Activated CD4-positive, alpha-beta memory T cell treated with anti-CD3 and anti-CD28 coated beads, Interleukin-2, amount 10 ng/mL, durations not matched to agents 7 days and 5 days (primary cell): ENCODE measurements at places on chromosomes 11 and 22. TPM values are rescaled to one million over a fixed set of nuclear protein-coding genes. Genes with fewer than 3 reads are reported as not detected.

GRCh38 chr11:78270971-78271370 is 82.3 kb downstream of the USP35 start:
- H3K4me1 ChIP-seq: peaks cover 6% of the 10 kb centered on the region
- no peak overlapping the region for H3K27ac ChIP-seq
- H3K4me3 ChIP-seq: no peak overlapping the region
- peaks cover 55% of the 10 kb centered on the region for H3K36me3 ChIP-seq
- H3K27me3 ChIP-seq: no peaks in the 10 kb centered on the region

The GRK2 gene
- total RNA-seq: 338 TPM

- no peak overlapping the region for H3K27ac ChIP-seq
- DNase-seq: no peak
- peaks cover 7% of the 10 kb centered on the region for H3K36me3 ChIP-seq
- H3K27me3 ChIP-seq: no peaks in the 10 kb centered on the region
- H3K4me3 ChIP-seq: no peak overlapping the region
These were observed 58.6 kb downstream of the UVRAG start for GRCh38 chr11:75873417-75874221.

DNA sequence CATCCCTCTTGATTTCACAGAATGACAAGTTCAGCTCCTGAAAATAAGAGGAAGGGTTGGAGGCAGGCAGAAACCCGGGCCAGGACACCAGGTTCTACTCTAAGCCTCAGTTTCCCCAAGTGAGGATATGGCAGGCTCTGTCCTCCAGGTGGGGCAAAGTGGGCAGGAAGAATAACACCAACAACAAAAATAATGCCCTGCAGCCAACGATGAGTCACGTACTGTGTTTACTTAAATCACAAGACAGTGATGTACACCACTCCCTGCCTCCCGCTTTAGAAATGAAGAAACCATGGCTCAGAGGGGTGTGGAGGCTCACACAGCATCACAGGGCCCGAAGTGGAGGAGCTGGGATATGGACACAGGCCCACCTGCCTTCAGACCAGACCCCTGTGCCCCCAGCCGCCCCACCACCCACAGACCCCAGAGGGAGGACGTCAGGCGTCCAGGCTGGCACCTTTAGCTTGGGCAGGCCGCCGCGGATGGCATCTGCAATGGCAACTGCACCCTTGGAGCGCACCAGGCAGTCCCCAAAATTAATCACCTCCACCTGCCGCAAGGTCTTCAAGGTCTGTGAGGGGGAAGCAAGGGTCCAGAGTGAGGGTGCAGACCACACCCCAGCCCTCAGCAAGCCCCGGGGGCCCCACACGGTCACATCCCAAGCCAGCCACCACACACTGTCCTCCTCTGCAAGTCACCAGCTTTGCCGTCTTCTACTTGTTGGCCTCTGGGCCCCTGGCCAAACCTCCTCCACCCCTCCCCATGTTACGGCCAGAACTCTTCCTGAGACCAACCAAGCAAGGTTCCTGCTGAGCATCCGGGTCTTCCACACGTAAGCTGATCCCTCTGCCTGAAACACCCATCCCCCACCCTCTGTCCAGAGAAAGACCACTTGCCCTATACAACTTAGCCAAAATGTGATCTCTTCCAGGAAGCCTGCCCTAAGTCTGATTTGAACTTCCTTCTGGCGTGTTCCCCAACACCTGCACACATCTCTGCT is 15.8 kb upstream of the CHADL start:
- H3K27me3 ChIP-seq: no peaks in the 10 kb centered on the region
- H3K27ac ChIP-seq: no peak overlapping the region
- peaks cover 81% of the 10 kb centered on the region for H3K36me3 ChIP-seq
- no peaks in the 10 kb centered on the region for H3K4me1 ChIP-seq
- H3K4me3 ChIP-seq: no peak overlapping the region

GRCh38 chr11:34492806-34493414 is 20.7 kb downstream of the ELF5 start:
- no peak overlapping the region for H3K27ac ChIP-seq
- H3K36me3 ChIP-seq: no peaks in the 10 kb centered on the region
- DNase-seq: peak; percentile 44
- no peak overlapping the region for H3K4me3 ChIP-seq

DNA sequence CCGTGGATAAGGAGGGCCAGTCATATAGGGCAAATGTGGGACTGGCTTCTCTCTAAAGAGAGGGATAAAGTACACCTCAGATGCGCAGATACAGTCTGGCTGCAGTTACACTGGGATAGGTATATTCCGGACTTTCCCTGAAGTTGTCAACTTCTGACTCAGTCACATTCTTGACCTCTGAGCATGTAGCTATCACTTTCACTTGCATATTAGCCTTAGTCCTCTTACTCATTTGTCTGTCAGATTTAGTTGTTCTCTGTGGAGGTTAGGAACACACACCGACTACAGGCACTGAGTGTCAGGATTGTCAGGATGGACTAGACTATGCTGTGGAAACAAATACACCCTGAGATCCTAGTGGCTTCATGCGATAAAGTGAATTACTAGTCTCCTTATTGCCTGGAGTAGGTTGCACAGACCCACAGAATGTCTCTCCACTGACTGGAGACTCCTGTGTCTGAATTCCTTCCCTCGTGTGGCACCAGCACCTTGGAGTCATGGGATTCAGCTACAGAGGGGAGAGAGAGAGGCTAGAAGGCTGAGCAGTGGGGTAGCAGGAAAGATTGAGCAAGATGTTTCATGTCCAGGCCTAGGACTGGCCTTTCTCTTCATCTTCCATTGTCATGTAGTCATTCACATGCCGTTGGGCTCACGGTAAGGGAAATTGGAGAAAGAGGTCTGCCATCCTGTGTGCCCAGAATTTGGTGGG is 654.3 kb downstream of the NTM start:
- no peak for DNase-seq
- H3K4me3 ChIP-seq: no peak overlapping the region
- no peak overlapping the region for H3K27ac ChIP-seq
- no peaks in the 10 kb centered on the region for H3K36me3 ChIP-seq
- H3K27me3 ChIP-seq: no peaks in the 10 kb centered on the region

- no peaks in the 10 kb centered on the region for H3K27me3 ChIP-seq
- no peaks in the 10 kb centered on the region for H3K36me3 ChIP-seq
- H3K27ac ChIP-seq: peak overlapping the region; percentile 75
- H3K4me3 ChIP-seq: peak overlapping the region; percentile 32
- DNase-seq: peak; percentile 70
These were observed 6.4 kb upstream of the IFITM3 start for GRCh38 chr11:326842-327580.

The SULT4A1 gene
- total RNA-seq: not detected

DNA sequence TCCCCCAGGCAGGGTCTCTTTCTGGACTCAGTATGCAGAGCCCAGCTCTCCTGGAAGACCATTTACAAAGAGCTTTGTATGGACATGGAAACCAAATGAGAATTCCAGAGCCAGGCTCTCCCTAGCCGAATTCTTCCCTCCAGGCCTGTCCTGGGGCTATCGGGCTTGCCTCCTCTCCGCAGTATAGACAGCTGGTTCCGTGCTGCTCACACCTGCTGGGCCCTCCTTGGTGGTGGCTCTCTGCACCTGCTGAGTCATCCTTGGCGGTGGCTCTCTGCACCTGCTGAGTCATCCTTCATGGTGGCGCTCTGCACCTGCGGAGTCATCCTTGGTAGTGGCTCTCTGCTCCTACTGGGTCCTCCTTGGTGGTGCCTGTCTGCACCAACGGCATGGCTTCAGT is 743.5 kb downstream of the BRD1 start:
- H3K27ac ChIP-seq: no peak overlapping the region
- H3K4me3 ChIP-seq: no peak overlapping the region
- H3K36me3 ChIP-seq: no peaks in the 10 kb centered on the region
- no peaks in the 10 kb centered on the region for H3K27me3 ChIP-seq

GRCh38 chr11:64863391-64864060 is 14.9 kb downstream of the EHD1 start:
- DNase-seq: no peak
- H3K36me3 ChIP-seq: peaks cover 61% of the 10 kb centered on the region
- H3K4me3 ChIP-seq: peak overlapping the region; percentile 68
- H3K27ac ChIP-seq: peak overlapping the region; percentile 98

- H3K36me3 ChIP-seq: no peaks in the 10 kb centered on the region
- H3K27ac ChIP-seq: no peak overlapping the region
- H3K4me3 ChIP-seq: no peak overlapping the region
- DNase-seq: no peak
- H3K27me3 ChIP-seq: peaks cover 3% of the 10 kb centered on the region
These were observed 64.7 kb downstream of the ADAMTS15 start for GRCh38 chr11:130513132-130513531.

GRCh38 chr11:88282747-88283515 is 54.6 kb downstream of the CTSC start:
- no peaks in the 10 kb centered on the region for H3K27me3 ChIP-seq
- DNase-seq: no peak
- no peak overlapping the region for H3K4me3 ChIP-seq
- H3K4me1 ChIP-seq: no peaks in the 10 kb centered on the region
- peaks cover 56% of the 10 kb centered on the region for H3K36me3 ChIP-seq
- H3K27ac ChIP-seq: no peak overlapping the region

DNA sequence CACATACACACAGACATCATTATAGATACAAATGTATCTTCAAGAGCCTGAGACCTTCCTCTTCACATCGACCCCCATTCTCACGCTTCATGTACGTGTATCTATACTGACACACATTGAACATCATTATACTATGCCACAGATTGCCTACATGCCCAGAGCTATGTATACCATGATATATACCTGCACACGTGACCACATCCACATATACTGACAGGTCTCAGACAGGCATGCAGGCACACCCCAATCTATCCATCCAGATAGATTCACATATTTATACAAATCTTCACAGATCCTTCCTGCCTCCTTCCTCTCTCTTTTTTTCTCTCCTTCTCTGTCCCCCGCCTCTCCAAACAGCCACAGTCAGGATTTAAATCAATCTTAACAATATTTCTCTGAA is 140.1 kb downstream of the CEP164 start:
- no peak overlapping the region for H3K27ac ChIP-seq
- no peak overlapping the region for H3K4me3 ChIP-seq
- H3K27me3 ChIP-seq: peaks cover 10% of the 10 kb centered on the region

- H3K36me3 ChIP-seq: peaks cover 47% of the 10 kb centered on the region
- no peak overlapping the region for H3K4me3 ChIP-seq
- H3K27me3 ChIP-seq: no peaks in the 10 kb centered on the region
- DNase-seq: no peak
- peaks cover 5% of the 10 kb centered on the region for H3K4me1 ChIP-seq
These were observed 23.7 kb upstream of the PDE3B start for GRCh38 chr11:14619603-14620531.

DNA sequence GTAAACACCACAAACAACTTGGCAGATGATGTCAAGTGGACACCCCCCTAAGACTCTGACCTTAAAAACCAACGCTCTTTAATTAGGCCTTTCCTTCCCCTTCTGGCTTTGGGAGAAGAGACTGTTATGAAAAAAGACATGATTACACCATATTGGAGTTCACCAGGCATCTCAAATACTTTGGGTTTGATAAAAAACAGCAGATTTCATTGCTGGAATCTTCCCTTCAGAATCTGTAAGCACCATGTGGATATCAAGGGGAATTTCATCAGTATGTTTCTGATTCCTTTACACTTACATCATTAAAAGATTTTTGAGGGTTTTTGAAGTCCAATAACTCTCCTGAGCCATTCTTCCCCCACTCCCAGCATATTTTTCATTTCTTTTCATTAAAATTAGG is 85.6 kb downstream of the KIRREL3 start:
- no peaks in the 10 kb centered on the region for H3K36me3 ChIP-seq
- no peaks in the 10 kb centered on the region for H3K4me1 ChIP-seq
- no peak overlapping the region for H3K4me3 ChIP-seq
- DNase-seq: no peak
- H3K27ac ChIP-seq: no peak overlapping the region
- H3K27me3 ChIP-seq: peaks cover 2% of the 10 kb centered on the region

The YAP1 gene
- 0.18 TPM for total RNA-seq

The ANO9 gene
- total RNA-seq: 69.2 TPM

The B4GALNT4 gene
- total RNA-seq: 0.53 TPM

DNA sequence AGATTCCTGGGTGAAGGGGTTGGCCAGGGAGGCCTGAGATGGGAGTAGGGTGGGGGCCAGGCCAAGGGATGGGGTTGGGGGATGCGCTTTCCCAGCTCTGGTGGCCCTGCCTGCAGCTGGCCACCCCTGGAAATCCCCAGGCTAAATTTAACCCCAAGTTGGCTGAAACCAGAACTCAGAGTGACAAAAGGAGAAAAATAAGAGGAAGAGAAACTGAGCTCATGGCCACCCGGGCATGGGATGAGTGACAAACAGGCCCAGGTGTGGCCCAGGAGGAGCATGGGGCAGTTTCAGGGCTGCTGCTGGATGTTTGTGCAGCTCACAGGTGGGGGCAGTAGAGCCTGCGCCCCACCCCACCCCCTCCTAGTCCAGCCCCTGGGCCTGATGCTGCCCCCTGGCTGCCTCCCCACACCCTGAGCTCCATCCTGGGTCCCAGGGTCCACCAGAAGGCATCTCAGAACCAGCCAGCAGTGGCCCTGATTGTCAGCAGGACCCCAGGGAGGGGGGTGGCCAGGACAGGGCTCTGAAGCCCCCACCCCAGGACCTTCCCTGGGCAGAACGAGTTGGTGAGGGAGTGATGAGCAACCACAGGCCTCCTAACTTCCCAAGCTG is 48.0 kb downstream of the IGLL5 start:
- peaks cover 17% of the 10 kb centered on the region for H3K27me3 ChIP-seq
- no peaks in the 10 kb centered on the region for H3K36me3 ChIP-seq

- peaks cover 16% of the 10 kb centered on the region for H3K4me1 ChIP-seq
- H3K36me3 ChIP-seq: peaks cover 3% of the 10 kb centered on the region
- H3K27ac ChIP-seq: no peak overlapping the region
- DNase-seq: no peak
- no peaks in the 10 kb centered on the region for H3K27me3 ChIP-seq
These were observed 50.5 kb downstream of the LRP5 start for GRCh38 chr11:68362801-68363379.

The RBM4 gene
- total RNA-seq: 110 TPM

DNA sequence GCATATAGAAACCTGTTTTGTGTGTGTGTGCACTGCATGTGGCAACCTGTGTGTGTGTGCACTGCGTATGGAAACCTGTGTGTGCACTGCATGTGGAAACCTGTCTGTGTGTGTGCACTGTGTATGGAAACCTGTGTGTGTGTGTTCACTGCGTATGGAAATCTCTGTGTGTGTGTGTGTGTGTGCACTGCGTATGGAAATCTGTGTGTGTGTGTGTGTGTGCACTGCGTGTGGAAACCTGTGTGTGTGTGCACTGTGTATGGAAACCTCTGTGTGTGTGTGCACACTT is 72.2 kb upstream of the CCND1 start:
- H3K4me3 ChIP-seq: no peak overlapping the region
- DNase-seq: no peak
- H3K27me3 ChIP-seq: peaks cover 3% of the 10 kb centered on the region
- H3K27ac ChIP-seq: no peak overlapping the region

DNA sequence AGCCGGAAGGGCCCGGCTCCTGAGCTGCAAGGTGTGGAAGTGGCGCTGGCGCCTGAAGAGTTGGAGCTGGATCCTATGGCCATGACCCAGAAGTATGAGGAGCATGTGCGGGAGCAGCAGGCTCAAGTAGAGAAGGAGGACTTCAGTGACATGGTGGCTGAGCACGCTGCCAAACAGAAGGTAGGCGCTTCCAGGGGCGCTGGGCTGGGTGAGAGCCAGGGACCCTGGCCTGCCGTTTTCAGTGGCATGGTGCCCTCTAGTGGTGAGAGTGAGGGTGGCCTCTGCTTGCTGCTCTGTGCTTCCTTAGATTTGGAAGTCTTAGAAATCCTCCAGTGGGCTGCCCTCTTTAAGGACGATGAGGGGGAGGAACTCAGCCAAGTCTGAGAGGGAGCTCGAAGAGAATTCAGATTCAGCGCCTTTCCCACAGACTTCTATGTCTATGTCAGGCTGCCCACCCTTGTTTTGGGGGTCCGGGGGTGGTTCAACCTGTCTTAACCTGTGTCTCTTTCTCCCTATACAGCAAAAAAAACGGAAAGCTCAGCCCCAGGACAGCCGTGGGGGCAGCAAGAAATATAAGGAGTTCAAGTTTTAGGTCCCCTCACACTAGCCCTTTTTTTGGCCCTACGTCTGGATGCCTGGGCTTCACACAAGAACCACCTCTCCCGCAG is 1.8 kb upstream of the PACS1 start:
- peak overlapping the region; percentile 93 for H3K27ac ChIP-seq
- peaks cover 75% of the 10 kb centered on the region for H3K36me3 ChIP-seq
- peaks cover 64% of the 10 kb centered on the region for H3K4me1 ChIP-seq
